Metanephros (tissue), 2 donors: ENCODE measurements at places on chromosomes 3 and 15. TPM values are rescaled to one million over a fixed set of nuclear protein-coding genes. Genes with fewer than 3 reads are reported as not detected.

The RBP2 gene
- not detected for total RNA-seq

The FRMD4B gene
- total RNA-seq = 54.9 TPM

The GPR27 gene
- 9.0 TPM for total RNA-seq

The PTH1R gene
- total RNA-seq = 127 TPM

The CYP11A1 gene
- 1.9 TPM for total RNA-seq
